ENCODE measurements at places on chromosomes 2 and 18.

DNA sequence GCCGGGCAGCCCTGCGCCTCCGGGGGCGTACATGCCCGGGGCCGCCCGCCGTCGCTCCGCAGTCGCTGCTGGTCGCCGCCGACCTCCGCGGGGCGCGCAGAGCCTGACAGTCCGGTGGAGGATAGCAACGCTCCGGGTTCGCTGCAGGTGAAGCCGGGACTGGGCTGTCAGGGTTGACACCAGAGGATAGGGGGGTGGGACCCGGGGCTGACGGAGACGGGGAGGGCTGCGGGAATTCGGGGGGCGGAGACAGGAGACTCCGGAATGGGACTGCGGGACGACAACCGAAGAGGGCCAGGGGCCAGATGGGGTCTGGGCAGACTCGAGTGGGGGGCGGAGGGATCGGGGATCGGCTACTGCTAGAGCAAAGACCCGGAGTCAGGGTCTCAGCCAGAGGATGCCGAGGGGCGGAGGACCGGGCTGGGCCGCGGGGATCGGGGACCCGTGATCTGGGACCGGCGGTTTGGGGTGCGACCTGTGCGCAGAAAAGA is 403 bp downstream of the TMEM127 start:
- no peak for DNase-seq

- DNase-seq: no peak
These were observed 111.6 kb upstream of the DLX2 start for GRCh38 chr2:172214252-172214651.

DNA sequence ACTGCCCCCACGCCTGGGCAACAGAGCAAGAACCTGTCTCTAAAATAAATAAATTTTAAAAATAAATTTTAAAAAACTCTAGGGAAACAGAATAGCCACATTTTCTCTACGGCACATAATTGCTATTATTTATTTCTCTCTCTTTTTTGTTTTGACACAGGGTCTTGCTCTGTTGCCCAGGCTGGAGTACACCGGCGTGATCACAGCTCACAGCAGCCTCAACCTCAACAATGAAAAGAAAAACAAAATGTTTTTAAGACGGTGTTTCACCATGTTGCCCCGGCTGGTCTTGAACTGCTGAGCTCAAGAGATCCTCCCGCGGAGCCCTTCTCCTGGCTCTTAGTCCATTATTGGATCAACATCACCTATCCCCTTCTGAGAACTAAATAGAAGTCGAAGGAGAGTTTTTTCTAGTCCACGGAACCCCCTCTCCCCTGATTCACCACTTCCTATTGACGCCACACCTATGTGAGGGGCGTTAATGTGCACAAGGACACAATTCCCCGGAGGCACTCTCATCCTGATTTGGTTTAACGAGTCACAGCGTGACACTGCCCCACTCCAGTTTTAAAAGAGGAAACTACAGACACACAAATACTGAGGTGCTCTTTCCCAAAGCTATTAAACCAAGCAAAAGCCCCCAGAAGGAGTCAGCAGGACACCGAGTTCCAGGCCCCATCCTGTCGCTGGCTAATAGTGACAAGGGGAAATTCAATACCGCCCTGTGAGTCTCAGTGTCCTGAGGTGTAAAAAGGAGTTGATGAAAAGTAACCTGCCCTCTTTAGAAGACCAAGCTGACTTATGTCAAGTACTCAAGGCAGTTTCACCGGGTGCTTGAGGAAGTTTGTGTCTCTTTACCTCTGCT is 1.1 kb downstream of the NPC1 start:
- DNase-seq: no peak

- DNase-seq: no peak
These were observed 12.3 kb upstream of the SNED1 start for GRCh38 chr2:240985881-240986786.

- no peak for DNase-seq
These were observed 274.7 kb downstream of the RNF144A start for GRCh38 chr2:7191932-7192331.

- no peak for DNase-seq
These were observed 150.4 kb upstream of the ITGA4 start for GRCh38 chr2:181306785-181307184.

DNA sequence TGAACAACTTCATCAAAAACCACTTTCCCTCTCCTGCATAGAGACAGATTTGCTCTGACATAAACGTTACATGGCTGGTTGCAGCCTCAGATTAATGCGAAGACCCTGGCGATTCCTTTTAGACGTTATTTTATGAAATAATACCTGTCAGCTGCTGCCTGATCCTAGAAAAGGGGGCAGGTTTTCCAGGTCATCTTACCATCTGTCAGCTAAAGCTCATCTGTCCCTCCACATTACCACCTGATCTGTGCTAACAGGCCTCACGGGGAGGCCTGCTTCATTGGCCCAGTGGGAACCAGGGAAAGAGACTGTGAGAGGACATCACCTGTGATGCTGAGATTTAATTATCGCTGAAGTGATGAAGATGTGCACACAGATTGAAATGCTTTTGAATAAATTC is 261.0 kb downstream of the ARHGAP15 start:
- DNase-seq: no peak

GRCh38 chr2:1696472-1696871 is 47.8 kb downstream of the PXDN start:
- DNase-seq: no peak

DNA sequence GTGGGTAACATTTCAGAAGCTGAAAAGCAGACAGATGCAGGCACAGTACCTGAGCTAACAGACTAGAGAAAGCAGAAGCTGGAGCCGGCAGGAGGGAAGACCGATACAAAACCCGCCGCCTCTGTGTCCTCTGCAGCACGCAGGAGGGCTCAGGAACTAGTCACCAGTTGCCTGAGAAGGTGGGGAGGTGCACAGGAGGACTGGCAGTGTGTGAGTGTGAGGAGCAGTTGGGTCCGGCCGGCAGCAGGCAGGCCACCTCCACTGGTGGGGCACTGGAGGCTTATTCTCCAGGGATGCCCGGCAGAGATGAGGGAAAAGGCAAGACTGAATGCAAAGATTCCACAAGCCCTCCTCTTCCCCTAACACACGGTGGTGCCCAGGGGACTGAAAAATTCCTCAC is 18.2 kb downstream of the ERCC3 start:
- DNase-seq: no peak

DNA sequence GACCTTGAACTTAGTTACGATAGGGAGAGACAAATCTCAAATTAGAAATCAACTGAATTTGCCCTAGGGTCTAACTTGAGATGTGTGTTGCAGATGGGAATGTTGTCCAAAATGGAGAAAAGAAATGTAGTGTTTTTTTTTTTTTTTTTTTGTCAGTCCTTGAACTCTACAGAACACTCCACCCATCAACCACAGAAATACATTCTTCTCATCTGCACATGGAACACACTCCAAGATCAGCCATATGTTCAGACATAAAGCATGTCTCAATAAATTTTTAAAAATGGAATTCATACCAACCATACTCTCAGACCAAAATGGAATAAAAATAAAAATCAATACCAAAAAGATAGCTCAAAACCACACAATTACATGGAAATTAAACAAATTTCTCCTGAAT is 526.5 kb downstream of the FBXO15 start:
- DNase-seq: no peak

DNA sequence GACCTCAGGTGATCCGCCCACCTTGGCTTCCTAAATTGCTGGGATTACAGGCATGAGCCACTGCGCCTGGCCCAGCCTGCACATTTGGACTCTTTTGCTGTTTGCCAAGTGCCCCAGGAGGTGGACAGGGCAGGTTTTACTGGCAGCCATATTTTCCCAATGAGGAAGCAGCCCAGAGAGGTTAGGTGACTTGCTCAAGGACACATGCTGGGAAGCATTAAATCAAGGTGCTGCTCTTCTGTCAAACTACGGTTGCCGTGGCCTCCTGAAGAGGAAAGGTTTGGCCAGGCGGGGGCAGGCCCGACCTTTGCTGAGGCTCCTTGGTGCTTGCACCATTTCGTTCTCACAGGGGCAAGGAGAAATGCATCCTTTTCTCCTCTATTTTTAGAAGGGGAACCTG is 44.0 kb downstream of the DNMT3A start:
- no peak for DNase-seq

Data from activated T-cell treated with anti-CD3 and anti-CD28 coated beads for 4 hours (primary cell).